ENCODE measurements at places on chromosomes 5 and 9. TPM values are rescaled to one million over a fixed set of nuclear protein-coding genes. Genes with fewer than 3 reads are reported as not detected.

DNA sequence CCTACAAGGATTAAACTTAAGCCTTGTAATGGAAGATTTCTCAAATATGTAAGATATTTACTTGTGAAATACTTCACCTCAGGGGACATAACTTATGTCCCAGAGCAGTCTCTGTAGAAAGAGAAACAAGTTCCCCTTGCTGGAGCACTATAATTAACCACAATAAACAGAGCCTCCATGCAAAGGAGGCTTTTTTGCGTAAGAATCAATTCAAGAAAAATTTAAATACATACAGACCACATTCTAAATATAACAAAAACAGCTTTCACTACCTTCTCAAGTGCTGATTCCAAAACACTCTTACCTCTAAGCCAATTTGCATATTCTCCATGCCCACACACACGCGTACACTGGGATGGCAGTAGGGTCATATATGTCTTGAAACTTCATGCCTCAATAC, 30.7 kb upstream of the CCNB1 start:
- H3K4me3 ChIP-seq, result no peak overlapping the region
- no peaks in the 10 kb centered on the region for H3K27me3 ChIP-seq
- H3K27ac ChIP-seq, result no peak overlapping the region
- H3K4me1 ChIP-seq, result no peaks in the 10 kb centered on the region

- DNase-seq, result no peak
- no peaks in the 10 kb centered on the region for H3K4me1 ChIP-seq
- H3K27me3 ChIP-seq, result peaks cover 8% of the 10 kb centered on the region
Observed at GRCh38 chr9:134618163-134618832, 23.3 kb upstream of the COL5A1 start.

- no peak for DNase-seq
- H3K27me3 ChIP-seq, result no peaks in the 10 kb centered on the region
- H3K4me3 ChIP-seq, result no peak overlapping the region
- peaks cover 8% of the 10 kb centered on the region for H3K36me3 ChIP-seq
Observed at GRCh38 chr5:64814073-64814472, 45.3 kb downstream of the CWC27 start.

DNA sequence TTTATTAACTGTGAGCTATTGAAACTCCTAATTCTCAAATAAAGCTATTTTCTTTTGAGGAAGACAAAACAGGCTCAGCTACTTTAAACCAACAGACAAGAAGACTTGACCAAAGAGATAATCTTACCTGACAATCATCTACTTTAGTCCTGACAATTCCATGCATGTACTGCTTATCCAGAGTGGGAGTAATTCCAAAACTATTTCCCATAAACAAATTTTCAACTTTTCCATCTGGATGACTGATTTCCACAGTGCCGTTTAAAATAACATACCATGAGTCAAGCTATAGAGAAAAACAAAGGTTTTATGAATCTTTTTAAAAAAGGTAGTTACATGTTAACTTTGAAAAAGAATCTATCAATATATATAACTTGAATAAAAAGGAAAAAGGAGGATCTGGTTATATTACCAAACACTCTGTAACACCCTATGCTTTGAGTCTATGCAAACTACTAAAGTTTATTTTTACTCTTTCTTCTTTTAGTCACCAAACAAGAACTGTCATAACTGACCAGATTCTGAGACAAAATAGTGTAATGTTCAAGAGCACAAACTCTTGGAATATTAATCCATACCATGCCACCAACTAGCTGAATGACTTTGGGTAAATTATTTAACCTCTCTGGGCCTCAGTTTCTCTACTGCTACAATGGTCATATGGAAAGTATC, 129.7 kb downstream of the RAPGEF6 start:
- no peak overlapping the region for H3K4me3 ChIP-seq
- H3K27ac ChIP-seq, result no peak overlapping the region
- no peak for DNase-seq
- H3K4me1 ChIP-seq, result peaks cover 34% of the 10 kb centered on the region
- no peaks in the 10 kb centered on the region for H3K27me3 ChIP-seq

GRCh38 chr5:78108564-78108963, 185.9 kb downstream of the AP3B1 start:
- no peak overlapping the region for H3K27ac ChIP-seq
- no peak for DNase-seq
- no peak overlapping the region for H3K4me3 ChIP-seq
- peaks cover 20% of the 10 kb centered on the region for H3K36me3 ChIP-seq

- no peaks in the 10 kb centered on the region for H3K36me3 ChIP-seq
- H3K27ac ChIP-seq, result peak overlapping the region; percentile 70
- no peaks in the 10 kb centered on the region for H3K27me3 ChIP-seq
- DNase-seq, result no peak
Observed at GRCh38 chr5:157543825-157544622, 31.6 kb downstream of the ADAM19 start.

DNA sequence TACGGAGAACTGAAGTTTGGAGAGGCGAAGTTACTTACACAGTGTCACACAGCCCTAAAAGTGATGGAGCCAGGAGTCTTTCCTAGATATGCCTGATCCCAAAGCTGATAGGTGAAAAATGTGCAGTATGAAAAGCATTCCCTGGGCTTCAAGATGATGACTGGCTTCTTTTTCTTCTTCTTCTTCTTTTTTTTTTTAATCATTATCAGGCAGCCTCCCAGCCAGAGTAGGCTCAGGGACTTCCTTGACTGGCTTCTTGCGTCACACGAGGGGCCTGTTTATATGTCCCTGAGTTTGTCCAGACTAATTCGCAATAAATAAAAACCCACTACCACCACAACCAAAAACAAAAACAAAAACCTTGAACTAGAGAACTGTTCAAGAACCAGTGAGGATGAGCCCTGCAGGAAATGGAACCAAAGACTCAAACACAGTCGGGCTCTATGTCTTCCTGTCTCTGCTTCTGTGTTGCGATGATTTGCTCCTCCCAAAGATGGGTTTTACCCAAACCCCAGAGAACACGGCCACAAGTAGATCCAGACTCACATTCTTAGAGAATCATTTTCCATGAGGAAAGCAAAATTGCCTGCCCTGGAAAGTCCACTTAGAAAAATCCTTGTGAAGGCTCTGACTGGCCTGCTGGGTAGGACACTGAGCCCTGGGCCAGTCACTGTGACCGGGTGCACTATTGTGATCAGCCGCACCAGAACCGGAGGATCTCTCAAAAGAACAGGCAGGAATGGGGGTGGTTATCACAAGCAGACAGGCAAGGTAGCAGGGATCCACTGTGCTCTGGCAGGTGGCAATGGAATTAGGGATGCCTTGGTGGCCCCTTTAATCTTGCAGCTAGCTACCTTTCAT, 38.0 kb upstream of the ADAM19 start:
- no peaks in the 10 kb centered on the region for H3K36me3 ChIP-seq
- H3K27me3 ChIP-seq, result peaks cover 5% of the 10 kb centered on the region

GRCh38 chr5:150120062-150120441, 33.7 kb upstream of the CSF1R start:
- DNase-seq, result no peak
- no peak overlapping the region for H3K4me3 ChIP-seq
- H3K27ac ChIP-seq, result no peak overlapping the region
- H3K36me3 ChIP-seq, result peaks cover 6% of the 10 kb centered on the region

- no peaks in the 10 kb centered on the region for H3K36me3 ChIP-seq
- H3K27ac ChIP-seq, result no peak overlapping the region
- no peak for DNase-seq
- H3K4me1 ChIP-seq, result no peaks in the 10 kb centered on the region
Observed at GRCh38 chr9:85077944-85078343, 408.4 kb downstream of the NTRK2 start.

SHOC1 gene
- polyA plus RNA-seq, result not detected

CETN3 gene
- polyA plus RNA-seq, result 15.1 TPM

LCP2 gene
- polyA plus RNA-seq, result 276 TPM

FUT7 gene
- 25.6 TPM for polyA plus RNA-seq

ACO1 gene
- polyA plus RNA-seq, result 6.2 TPM

EXD3 gene
- 6.3 TPM for polyA plus RNA-seq

ENTPD2 gene
- not detected for polyA plus RNA-seq

Measured in immature natural killer cell (primary cell).